Fibroblast of upper back skin (primary cell): ENCODE measurements at places on chromosomes 5 and 9.

DNA sequence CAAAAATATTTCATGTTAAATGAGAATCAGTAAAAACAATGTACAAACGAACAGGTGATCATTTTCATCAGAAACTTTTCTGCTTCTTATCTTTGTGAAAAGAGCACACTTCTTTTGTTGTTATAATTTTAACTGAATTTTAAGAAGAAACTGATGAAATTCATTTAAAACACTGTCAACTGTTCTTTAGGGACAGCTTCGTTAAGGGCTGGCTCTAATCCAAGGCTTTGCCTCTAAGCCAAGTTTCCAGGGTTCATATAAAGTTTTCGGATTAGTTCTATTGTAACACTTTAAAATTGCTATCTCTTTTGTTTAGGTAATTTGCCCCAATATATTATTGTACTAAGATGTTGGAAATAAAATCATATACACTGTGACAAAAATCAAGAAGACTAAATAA, 559.2 kb downstream of the TUSC1 start:
- DNase-seq = no peak

DNA sequence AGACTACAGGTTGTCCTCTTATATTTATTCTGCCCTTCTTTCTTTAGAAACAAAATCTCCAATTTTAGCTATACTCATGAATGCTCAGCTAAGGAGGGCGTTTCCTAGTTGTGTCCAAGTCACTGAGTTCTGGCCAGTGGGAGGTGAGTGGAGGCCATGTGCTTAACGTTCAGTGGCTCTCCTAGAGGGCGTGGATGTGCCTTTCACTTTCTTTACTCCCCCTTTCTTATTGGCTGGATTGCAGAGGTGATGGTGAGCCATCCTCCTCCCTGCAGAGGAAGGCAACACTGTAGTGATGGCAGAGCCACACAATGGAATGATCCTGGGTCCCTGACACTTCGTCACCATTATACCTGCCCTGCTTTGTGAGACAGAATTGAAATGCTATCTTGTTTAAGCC, 54.6 kb downstream of the ALG2 start:
- DNase-seq = no peak

DNA sequence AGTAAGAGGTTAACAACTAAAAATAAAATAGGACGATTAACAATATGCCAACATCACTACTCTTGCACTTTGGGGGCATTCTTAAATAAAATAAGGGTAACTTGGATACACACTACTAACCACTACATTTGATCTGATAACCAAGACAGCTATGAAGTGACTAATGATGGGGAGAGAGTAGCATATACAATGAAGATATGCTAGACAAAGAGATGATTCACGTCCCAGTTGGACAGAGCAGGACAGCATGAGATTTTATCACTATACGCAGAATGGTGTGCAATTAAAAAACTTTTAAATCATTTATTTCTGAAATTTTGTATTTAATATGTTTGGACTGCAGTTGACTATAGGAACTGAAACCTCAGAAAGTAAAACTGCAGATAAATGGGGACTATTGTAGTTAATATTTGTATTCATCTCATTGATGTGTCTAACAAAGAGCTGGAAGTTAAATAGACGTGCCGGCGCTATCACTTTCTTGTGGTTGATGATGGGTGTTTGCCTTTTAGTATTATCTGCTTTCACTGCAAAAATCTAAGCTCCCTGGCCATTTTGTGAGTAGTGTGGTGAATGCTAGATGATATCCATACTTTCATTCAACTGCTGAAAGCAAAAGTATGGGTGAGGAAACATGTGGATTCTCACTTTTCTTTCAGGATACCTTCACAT, 18.7 kb downstream of the GIN1 start:
- DNase-seq = no peak

DNA sequence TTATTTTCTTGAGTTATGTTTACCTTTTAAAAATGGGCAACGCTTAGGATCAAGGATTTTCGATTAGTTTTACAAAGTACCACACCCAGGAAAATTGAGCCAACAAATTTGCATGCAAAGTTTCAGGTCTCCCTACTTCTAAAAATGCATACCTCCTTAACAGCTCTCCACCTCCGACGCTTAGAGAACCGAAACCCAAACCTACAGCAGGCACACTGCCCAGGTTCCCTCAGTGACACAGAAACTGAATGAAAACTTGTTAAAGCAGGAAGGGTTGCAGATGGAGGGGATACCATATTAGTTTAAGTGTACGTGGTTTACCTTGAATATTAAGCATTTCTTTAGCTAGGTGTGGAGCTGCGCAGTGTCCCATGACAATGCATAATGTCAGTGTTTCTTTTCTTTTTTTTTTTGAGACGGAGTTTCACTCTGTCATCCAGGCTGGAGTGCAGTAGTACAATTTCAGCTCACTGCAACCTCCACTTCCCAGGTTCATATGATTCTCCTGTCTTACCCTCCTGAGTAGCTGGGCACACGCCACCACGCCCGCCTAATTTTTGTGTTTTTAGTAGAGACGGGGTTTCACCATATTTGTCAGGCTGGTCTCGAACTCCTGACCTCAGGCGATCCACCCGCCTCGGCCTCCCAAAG, 1.6 kb upstream of the SUB1 start:
- no peak for DNase-seq

DNA sequence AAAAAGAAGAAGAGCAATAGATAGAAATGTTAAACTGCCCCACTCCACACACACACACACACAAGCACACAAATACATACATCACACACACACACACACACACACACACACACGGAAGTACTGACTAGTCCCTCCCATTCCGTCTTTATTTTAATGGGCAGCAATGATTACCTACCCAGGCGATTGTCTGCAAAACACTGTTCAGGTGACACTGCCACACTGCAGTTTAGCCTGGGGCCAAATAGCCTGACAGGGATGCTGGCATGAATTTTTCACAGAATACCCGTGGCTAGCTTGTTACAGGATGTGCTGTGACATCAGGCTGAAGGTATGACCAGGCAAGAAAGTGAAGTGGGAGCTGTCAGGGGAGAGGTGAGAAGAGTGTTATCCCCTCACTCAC, 86.9 kb downstream of the FRMD3 start:
- DNase-seq = no peak

DNA sequence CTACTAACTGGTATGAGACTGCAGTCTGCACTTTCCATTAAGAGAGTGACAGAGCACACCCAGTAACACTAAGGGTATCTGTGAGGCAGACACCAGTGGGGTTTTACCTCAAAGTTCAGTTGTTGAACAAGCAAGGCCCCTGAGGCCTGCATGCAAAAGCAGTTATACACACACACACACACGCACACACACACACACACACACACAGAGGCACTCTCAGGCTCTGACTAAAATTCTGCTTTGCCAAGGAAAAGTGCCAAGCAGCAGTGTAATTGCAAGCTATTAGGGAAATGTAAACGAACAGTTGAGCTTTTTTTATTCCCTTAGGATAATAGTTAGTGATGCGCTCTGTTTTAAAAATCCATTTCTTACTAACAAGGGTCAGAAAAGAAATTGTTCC, 377.1 kb downstream of the SPOCK1 start:
- no peak for DNase-seq

DNA sequence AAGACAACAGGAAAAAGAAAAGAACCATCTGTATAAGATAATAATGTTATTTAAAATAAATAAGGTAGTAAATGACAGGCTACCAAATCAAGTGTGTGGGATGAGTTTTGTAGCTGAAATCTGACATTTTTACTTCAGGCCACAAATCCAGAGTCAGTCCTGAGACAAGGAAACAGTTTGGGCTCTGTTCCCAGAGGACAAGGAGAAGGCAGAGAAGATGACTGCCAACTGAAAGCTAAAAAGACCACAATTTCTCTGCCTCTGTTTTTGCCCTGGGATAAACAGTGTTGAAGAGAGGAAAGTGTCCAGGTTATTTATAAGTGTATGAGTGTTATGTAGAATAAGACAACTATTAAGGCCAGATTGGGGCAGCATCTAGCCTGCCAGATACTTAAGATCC, 180.5 kb downstream of the NFIB start:
- no peak for DNase-seq
